ENCODE measurements at places on chromosomes 2 and 18. TPM values are rescaled to one million over a fixed set of nuclear protein-coding genes. Genes with fewer than 3 reads are reported as not detected.

Gene MEIS1
- 7.4 TPM for total RNA-seq

Gene HNMT
- total RNA-seq, result not detected

GRCh38 chr2:168920504-168921157, 19.5 kb downstream of the G6PC2 start:
- DNase-seq, result no peak

Gene POMC
- not detected for total RNA-seq

- DNase-seq, result no peak
Observed at GRCh38 chr18:58144671-58145285, 100.8 kb downstream of the NEDD4L start.

- no peak for DNase-seq
Observed at GRCh38 chr2:40279001-40279400, 172.9 kb downstream of the SLC8A1 start.
